NCI-H526 (cell line): ENCODE measurements at places on chromosomes 3 and 15.

DNA sequence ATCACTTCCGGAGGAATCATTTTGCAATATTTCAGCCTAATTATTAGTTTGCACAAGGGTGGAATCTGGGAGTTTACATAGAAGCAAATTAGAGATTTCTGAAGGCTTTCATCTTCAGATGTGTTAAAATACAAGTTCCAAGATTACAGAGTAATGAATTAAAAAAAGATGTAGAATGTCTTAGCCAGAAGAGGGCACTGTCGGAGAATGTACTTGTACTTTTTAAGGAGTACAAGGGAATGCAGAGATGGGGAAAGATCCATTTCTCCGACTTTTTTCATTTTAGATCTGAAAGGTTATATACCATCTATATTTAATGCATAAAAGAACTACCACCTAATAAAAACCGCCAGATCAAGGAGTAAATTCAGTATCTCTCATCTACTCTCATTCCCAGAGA lies 43.1 kb upstream of the WDR5B start:
- peak; percentile 29 for DNase-seq

- DNase-seq = no peak
Observed at GRCh38 chr15:37076543-37076942, 23.8 kb downstream of the MEIS2 start.

DNA sequence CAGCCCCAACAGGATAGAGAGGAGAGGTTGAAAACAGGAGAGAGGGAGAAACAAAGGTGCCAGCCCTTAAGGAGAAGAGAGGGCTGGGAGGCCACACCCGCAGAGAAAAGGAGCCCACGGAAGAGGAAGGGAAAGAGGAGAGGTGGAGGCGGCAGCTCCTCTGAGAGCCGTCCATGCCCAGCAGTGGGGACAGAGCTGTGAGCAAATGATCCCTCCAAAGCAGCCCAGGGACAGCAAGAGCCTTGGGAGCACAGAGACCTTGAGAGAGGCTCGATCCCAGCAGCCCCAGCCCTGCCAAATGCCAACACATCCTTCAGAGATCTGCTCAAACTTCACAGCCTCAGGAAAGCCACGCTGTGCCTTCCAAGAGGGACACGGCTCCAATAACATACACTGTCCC lies 66.7 kb upstream of the CORO2B start:
- DNase-seq = no peak

GRCh38 chr3:18046131-18046915 lies 303.9 kb upstream of the TBC1D5 start:
- no peak for DNase-seq

GRCh38 chr15:91961357-91961756 lies 107.8 kb downstream of the SLCO3A1 start:
- no peak for DNase-seq

DNA sequence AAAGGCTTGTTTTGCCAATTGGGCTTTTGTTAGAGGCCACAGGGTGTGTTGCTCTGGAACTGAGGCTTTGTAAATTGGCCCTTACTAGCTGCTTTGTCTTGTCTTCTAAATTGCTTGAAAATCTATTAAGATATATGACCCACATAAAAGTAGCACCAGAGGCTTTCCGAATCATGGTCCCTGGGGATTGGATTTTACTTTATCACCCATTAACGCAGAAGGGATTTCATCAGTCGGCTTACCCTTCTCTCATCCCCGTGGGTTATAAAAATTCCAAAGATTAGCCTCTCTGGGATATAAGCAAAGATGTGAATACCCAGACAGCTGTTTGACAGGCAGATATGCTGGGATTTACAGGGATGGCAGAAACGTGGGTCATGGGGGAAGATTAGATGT lies 98.3 kb upstream of the CHL1 start:
- no peak for DNase-seq

- no peak for DNase-seq
Observed at GRCh38 chr3:67093305-67093704, 95.2 kb downstream of the KBTBD8 start.

DNA sequence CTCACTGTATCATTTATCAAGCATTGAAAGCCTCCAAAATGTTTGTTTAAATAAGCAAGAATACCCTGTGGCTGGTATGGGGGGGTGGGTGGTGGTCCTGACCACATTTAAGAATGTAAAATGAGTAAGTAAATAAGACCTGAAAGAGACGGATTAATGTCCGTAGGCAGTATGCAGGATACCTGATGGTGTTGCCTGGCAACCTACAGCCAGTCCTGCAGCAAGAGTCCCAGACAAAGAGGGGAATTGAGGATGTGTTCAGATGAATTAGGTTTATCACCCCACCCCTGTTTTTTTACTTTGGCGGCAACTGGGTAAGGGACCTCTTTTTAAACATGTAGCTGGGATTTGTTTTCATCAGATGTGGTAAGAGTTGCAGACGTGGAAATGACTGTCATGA lies 99.8 kb upstream of the BFSP2 start:
- peak; percentile 33 for DNase-seq

DNA sequence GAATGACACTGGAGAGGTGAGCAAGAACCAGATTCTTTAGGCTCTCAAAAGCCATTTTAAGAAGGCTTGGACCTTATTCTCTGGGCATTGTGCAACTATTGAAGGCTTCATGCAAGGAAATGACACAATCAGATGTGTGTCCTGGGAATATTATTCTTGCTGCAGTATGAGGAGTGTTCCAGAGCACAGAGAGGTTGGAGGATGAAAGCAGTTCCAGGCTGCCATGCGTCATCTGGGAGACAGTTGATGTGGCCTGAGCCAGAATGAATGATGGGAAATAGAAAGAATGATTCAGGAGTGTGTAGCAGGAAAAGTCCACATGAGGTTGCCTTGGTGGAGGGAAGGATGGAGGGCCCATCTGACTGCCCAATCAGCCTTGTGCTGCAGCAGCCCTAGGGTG lies 123.1 kb downstream of the CHCHD6 start:
- no peak for DNase-seq

DNA sequence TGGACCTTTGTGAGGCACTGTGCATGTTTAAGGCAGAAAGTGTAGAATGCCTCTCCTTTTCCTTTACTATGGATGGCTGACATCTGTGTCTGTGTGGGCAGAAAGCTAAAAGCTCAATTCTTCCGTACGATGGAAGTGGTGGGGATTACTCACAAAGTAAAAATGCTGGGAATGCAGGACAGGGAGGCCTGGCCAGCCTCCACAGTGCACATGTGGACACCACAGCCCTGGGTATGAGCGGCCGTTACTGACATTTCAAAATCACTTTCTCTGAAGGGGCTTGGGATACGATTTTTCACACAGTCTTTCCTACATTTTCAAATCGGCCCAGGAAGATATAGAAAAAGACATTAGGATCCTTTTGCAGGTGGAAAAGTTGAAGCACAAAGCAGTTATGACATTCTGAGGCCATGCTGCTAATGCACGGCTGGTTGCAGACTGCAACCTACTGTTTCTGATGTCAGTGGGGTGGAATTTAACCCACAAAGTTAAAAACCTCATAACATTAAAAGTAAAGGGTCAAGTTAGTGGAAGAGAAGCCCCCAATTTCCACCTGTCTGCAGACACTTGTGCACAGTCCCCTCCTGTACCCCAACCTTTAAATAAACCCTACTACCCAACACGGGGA lies 27.9 kb downstream of the EHD4 start:
- DNase-seq = no peak

DNA sequence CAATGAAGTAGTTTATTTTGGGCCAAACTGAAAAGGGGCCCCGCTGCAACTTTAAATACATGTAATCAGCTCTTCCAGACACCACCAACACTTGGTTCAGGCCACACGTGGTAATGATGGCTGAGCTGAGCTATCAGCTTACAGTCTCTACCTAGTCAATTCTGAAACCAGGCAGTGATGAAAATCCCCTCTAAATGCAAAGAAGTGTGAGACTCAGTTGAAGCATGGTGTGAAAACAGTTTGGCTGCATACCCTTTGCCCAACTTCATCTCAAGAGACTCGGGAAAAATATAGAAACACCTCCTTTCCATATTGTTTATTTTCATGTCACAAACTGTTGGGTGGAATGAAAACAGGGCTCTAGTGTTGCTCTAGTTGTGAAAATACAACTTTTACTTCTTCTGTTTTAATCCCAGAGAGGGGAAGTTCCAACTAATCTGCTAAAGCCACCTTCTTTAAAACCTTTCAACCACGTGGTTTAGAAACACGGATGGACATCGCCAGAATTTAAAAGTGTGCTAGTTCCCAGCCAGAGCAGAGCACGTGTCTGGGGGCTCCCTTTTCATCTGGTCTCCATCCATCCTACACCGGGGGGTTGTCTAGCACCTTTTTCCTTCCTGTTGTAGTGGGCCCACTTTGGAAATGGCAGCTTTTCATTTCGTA lies 229.1 kb downstream of the EPHB1 start:
- DNase-seq = no peak

DNA sequence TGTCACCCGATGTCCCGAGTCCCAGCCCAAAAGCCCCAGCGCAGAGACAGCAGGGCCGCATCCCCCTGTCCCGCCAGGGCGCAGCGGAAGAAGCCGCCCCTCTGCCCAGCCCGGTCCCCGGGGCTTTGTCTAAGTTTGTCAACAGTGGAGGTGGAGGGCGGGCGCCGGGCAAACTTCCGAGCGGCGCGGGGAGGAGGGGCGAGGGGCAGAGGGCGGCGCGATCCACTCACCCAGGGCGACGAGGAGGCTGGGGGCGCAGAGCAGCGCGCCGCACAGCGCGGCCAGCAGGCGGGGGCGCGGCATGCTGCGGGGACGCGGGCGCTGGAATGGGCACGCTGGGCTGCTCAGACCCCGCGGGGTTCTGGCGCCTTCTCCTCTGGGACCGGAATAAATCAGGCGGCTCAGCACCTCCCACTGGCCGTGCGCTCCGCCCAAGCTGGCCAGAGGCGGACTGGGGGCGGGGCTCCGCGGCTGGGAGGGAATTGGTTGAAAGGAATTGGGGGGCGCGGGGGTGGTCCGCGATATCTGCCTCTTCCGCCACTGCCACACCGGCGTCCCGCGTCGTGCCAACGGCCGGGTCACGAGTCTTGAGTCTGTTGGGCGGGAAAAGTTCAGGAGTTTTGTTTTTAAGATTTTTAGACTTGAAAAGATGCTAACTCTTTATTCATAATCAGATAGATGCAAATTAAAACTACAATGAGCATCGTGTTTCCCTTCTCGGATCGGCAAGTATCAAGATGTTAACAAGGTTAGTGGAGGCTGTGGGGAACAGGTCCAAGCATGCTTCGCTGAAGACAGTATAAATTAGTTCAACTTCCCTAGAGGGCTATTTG lies at the start of gene MFGE8:
Gene MFGE8, minus strand, starts transcription at position 363 of the 833 bp plus-strand sequence. Its CDS starts 60 bp downstream, at position 303.
- DNase-seq = peak; percentile 75

- DNase-seq = peak; percentile 76
Observed at GRCh38 chr3:9600597-9600996, 47.0 kb upstream of the LHFPL4 start.

GRCh38 chr3:44016818-44017217 lies 224.9 kb upstream of the TOPAZ1 start:
- DNase-seq = no peak

- DNase-seq = no peak
Observed at GRCh38 chr3:10344147-10344943, 23.4 kb upstream of the SEC13 start.

- DNase-seq = no peak
Observed at GRCh38 chr3:169624533-169624972, 39.0 kb downstream of the MECOM start.

DNA sequence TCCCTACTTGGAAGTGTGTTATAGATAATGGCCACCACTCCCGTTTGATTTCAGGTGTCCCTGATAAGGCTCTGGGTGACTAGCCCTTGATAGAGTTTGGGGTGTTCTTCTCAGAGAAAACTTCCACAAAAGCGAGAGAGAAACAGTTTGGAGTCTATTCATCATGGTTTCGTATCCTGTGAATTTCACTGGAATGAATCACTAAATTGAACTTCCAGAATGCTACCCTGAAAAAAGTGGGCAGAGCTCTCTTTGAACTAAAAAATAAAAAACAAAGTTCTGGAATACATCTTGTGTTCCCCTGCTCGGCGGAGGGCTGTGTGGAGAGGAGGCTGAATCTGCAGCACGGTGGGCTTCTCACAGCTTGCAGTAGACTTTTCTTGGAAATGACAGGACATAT lies 52.8 kb upstream of the FAM98B start:
- DNase-seq = no peak

GRCh38 chr15:86591994-86592735 lies 512.5 kb downstream of the AGBL1 start:
- no peak for DNase-seq

GRCh38 chr3:60079076-60079475 lies 1029.3 kb upstream of the CFAP20DC start:
- DNase-seq = no peak

DNA sequence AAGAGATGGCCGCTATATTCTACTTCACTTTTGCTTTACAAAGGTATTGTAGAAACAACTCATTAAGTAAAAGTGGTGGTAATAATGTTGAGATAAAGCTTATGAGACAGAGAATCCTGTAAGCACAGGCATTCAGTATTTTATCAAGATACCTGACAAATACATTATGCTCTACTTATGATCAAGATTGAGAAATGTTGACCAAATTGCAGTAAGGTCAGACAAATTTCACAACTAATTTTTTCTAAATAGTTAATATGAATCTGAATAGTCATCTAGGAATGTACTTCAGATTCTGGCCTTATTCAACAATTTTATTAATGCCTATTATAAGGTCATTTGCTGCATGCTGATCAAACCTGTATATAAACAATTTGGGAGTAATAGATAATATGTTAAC lies 95.1 kb upstream of the MBNL1 start:
- DNase-seq = no peak

DNA sequence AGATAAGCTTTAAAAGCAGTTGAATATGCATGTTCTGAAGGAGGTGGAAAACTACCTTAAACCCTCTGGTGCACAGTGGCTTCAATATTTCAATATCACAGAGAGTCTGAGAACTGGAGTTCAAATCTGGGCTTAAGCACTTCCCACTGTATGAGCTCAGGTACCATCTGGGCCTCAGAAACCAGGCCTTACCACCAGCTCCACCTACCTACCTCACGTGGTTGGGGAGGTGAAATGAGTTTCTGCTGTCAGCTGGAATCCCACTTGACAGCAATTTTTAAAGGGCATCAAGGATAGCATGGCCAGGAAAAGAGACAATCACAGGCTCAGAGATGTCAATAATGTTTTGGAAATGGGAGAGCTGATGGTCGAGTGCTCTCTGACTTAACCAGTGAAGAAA lies 5.0 kb downstream of the CHCHD4 start:
- no peak for DNase-seq

- no peak for DNase-seq
Observed at GRCh38 chr3:138325990-138326389, 3.7 kb downstream of the NME9 start.

DNA sequence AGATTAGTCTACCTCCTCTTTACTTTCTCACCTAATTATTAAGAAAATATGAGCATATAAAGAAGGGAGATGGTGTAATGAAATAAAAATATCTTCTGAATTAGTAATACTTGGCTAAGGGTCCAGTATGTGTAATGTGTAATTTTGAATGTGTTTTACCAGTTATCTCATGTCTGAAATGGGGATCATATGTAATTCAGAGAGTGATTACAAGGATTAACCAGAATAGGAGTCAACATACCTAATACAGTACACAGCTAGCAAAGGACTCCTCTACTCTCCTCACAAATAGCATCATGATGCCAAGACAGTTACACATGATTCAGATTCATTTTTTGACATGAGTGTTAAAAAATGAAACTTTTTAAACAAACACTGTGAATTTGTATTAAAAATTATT lies 570.4 kb downstream of the SI start:
- DNase-seq = no peak

- DNase-seq = no peak
Observed at GRCh38 chr3:151146731-151147091, 56.3 kb downstream of the GPR171 start.
